ENCODE measurements at places on chromosomes 1 and 21.

GRCh38 chr1:20108366-20109123 is 10.8 kb downstream of the PLA2G2D start:
- H3K36me3 ChIP-seq: no peaks in the 10 kb centered on the region
- H3K4me1 ChIP-seq: peaks cover 28% of the 10 kb centered on the region
- no peak for DNase-seq
- H3K4me3 ChIP-seq: no peak overlapping the region

- H3K36me3 ChIP-seq: no peaks in the 10 kb centered on the region
- no peaks in the 10 kb centered on the region for H3K27me3 ChIP-seq
- DNase-seq: no peak
- H3K4me1 ChIP-seq: peaks cover 39% of the 10 kb centered on the region
- peak overlapping the region; percentile 77 for H3K4me3 ChIP-seq
These were observed 1.6 kb upstream of the LAMC1 start for GRCh38 chr1:183021405-183022201.

DNA sequence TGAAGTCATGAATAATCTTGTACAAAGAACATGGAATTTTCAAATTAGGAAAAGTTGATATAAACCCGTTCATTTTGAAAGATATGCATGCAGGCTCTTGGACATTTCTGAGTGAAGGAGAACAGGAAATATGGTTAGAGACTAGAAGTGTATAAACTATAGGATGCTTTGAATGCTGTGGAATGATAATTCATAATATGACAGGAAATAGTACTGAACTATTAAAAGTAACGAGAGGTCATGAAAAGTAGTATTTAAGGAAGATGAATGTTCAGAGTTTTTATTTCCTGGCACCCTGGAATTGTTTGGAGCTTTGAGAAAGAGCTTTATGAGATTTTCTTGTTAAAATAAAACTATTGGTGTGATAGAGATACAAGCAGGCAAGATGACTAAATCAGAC is 18.7 kb upstream of the CRB1 start:
- H3K27me3 ChIP-seq: no peaks in the 10 kb centered on the region
- no peak for DNase-seq
- H3K36me3 ChIP-seq: peaks cover 3% of the 10 kb centered on the region
- H3K4me1 ChIP-seq: peaks cover 19% of the 10 kb centered on the region

- no peaks in the 10 kb centered on the region for H3K4me1 ChIP-seq
- peaks cover 37% of the 10 kb centered on the region for H3K36me3 ChIP-seq
- H3K4me3 ChIP-seq: no peak overlapping the region
- no peak for DNase-seq
- no peak overlapping the region for H3K27ac ChIP-seq
- no peaks in the 10 kb centered on the region for H3K27me3 ChIP-seq
These were observed 138.4 kb upstream of the TIAM1 start for GRCh38 chr21:31482460-31482859.

GRCh38 chr1:6704746-6705145 is 3.1 kb upstream of the DNAJC11 start:
- no peak overlapping the region for H3K27ac ChIP-seq
- no peak overlapping the region for H3K4me3 ChIP-seq
- peaks cover 31% of the 10 kb centered on the region for H3K27me3 ChIP-seq
- no peaks in the 10 kb centered on the region for H3K36me3 ChIP-seq
- DNase-seq: no peak

DNA sequence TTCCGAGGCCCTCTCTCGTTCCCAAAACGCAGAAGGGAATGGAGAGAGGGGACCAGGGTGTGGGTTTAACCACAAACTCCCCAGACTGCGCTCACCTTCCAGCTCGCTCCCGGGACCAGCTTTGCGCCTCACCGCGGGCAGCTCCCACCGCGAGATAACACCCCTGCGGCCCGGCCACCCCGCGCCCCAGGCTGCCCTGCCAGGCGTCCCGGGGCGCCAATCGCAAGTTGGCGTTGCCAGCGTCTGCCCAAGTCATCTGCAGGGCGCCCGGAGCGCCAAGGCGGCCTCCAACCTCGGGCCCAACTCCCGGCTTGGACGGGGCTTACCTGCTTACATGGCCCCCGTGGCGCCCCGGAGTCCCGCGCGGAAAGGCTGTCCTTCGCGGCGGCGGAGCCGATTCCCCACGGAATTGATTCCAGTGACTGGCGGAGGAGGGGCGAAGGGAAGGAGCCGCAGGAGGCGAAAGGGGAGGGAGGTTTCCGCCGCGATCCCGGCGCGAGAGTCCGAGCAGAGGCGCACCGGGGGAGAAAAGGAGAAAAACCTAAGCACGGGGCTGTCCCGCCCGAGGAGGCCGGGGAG is 456 bp downstream of the PTPN14 start:
- H3K4me1 ChIP-seq: peaks cover 57% of the 10 kb centered on the region
- peak; percentile 27 for DNase-seq
- H3K4me3 ChIP-seq: peak overlapping the region; percentile 94
- H3K27ac ChIP-seq: peak overlapping the region; percentile 98
- H3K27me3 ChIP-seq: no peaks in the 10 kb centered on the region
- no peaks in the 10 kb centered on the region for H3K36me3 ChIP-seq

DNA sequence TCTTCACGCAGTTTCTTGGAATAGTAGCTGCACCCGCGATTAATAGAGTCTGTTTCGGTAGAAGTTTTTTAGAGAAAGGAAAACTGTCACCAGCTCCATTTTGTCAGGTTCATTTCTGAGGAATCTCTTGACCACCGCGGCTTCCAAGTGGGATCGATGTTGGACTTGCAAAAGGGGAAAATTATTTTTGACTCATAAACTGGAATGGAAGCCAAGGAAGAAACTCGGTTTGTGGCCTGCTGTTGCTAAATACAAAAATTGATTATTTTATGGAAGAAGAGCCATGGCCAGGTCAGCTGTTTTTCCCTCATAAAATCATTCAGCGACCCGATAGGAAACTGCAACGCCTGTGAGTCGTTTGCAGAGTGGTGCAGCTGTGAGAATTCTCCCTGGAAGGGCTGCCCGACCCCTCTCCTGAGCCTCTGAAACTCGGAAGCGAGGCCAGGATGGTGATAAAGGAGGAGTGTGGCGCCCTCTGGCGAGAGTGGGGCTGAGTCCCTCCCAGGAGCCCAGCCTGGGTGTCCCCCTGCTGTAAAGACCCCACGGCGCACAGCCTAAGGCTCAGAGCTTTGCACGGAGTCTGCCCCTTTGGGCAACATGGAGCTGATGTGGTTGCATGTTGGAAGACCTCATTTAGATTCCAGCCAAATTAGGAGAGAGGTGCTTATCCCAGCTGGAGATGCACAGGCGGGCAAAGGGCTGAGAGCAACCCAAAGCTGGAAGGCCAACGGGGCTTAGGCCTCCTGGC is 83.6 kb upstream of the SLC25A33 start:
- H3K4me1 ChIP-seq: peaks cover 47% of the 10 kb centered on the region
- H3K36me3 ChIP-seq: no peaks in the 10 kb centered on the region

DNA sequence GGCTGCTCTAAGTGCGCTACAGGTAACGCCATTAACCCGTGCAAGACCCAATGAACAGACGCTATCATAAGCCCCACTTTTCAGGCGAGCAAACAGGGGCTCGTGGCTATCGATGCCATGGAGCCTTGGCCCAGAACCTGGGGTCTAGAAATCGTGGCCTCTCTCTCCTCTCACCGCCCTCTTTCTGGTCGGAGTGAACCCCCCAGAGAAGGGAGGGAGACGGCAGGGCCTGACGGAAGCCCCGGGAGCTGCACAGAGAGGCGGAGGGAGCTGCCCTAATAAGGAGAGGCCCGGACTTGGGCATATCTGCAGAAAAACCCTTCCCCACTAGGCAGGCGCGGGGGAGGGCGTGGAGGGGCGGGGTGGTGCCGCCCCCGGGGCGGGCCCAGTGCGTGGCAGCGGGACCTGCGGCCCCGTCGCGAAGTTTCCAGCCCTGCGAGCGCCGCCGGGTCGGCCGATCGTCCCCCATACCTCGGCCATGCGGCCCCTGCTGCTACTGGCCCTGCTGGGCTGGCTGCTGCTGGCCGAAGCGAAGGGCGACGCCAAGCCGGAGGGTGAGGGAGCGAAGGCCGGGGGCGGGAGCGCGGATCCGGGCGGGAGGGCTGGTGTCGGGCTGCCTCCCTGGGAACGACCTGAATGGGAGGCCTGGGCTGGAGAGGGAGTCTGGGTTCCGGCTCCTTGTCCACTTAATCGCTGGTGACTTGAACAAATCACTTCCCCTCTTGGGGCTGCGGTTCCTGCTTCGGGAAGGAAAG is at the start of gene PLOD1:
Gene PLOD1 (plus strand): TSS at position 416 of the 755 bp plus-strand sequence. CDS start 63 bp downstream, at position 479.
- peak within 1 kb of the TSS; percentile 95 for H3K27ac ChIP-seq
- DNase-seq: peak; percentile 76
- no peaks in the 10 kb centered on the region for H3K27me3 ChIP-seq
- no peaks in the 10 kb centered on the region for H3K36me3 ChIP-seq

GRCh38 chr1:54571803-54572541 is 23.9 kb downstream of the ACOT11 start:
- DNase-seq: no peak
- peaks cover 2% of the 10 kb centered on the region for H3K36me3 ChIP-seq

DNA sequence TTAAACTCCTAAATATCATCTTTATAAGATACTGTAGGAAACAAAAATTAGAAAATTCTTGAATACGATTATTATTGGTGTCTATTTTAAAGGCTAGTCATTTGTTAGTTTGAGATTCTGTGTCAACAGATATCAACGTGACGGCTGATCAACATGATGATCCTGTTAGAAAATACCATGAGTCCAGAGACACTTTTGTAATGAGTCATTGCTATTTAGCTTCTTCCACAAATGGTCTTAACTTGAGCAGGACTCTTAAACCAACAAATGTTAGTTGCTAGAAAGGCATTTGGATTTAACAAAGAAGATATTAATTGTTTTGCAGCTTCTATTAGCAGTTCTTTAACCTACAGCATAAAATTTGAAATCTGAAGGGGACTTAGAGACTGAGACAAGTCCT is 131.2 kb downstream of the TGFB2 start:
- H3K27me3 ChIP-seq: no peaks in the 10 kb centered on the region
- H3K27ac ChIP-seq: no peak overlapping the region
- H3K4me3 ChIP-seq: no peak overlapping the region
- no peaks in the 10 kb centered on the region for H3K36me3 ChIP-seq
- no peak for DNase-seq
- H3K4me1 ChIP-seq: peaks cover 31% of the 10 kb centered on the region

DNA sequence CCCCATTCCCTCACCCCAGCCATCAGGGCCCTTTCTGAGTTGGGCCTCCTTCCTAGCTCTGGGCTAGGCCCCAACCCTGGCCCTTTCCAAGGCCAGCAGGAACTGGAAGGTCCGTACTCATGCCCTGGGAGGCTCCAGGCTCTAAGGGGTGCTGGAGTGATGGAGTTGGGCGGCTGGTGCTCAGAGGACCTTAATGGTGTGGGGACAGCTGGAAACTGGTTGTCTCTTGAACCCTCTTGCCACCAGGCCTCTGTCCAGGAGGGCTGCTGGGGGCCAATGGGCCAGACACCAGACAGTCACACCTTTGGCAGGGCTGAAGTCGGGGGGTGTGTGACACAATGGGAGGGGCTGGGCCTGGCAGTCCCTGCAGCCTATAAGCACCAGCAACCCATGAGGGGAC is 9.2 kb upstream of the PADI1 start:
- H3K4me3 ChIP-seq: no peak overlapping the region
- H3K4me1 ChIP-seq: peaks cover 13% of the 10 kb centered on the region
- DNase-seq: no peak
- no peaks in the 10 kb centered on the region for H3K36me3 ChIP-seq
- no peak overlapping the region for H3K27ac ChIP-seq

- H3K36me3 ChIP-seq: no peaks in the 10 kb centered on the region
- DNase-seq: no peak
- H3K4me3 ChIP-seq: no peak overlapping the region
- no peak overlapping the region for H3K27ac ChIP-seq
- H3K4me1 ChIP-seq: peaks cover 14% of the 10 kb centered on the region
These were observed 164.1 kb downstream of the GALNT2 start for GRCh38 chr1:230230948-230231773.

DNA sequence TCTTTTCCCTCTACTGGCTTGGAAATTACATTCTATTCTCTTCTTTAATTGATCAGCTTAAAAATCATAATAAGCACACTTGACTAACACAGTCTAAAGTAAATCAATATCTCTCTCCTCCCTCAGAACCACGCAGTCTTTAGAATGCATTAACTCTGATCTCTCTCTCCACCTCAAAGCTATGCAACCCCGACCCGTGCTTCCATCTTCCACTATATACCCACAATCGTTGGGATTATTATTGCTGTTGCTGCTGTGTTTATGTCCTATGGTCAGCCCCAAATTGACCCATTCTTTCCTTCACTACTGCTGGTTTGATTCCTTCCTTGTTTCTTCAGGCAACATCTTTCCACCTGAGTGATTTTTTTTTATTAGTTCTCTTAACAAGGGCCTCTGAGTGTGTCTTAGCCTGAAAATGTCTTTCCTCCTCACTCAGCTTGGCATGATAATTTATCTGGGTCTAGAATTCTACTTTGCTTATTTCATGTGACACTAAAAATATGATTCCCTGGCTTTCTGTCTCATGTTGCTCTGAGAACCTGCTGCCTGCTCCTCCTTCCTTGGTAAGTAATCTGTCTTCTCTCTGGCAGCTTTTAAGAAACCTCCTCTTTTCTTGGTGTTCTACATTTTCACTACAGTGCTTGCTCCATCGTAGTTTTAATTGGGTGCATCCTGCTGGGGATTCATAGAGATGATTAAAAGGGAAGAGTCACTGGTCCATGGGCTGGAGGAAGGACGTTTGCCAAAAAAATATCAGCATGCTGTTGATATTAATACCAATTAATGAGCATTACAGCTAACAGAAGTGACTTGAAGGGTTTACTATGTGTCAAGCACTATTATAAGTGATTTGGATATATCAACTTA is 472.2 kb downstream of the MATN1 start:
- H3K4me3 ChIP-seq: no peak overlapping the region
- peaks cover 69% of the 10 kb centered on the region for H3K27me3 ChIP-seq
- no peaks in the 10 kb centered on the region for H3K36me3 ChIP-seq
- no peak overlapping the region for H3K27ac ChIP-seq
- H3K4me1 ChIP-seq: peaks cover 5% of the 10 kb centered on the region

- H3K4me1 ChIP-seq: peaks cover 2% of the 10 kb centered on the region
- H3K4me3 ChIP-seq: no peak overlapping the region
- no peak for DNase-seq
- no peaks in the 10 kb centered on the region for H3K27me3 ChIP-seq
These were observed 59.7 kb downstream of the ATF6 start for GRCh38 chr1:161825831-161826230.

DNA sequence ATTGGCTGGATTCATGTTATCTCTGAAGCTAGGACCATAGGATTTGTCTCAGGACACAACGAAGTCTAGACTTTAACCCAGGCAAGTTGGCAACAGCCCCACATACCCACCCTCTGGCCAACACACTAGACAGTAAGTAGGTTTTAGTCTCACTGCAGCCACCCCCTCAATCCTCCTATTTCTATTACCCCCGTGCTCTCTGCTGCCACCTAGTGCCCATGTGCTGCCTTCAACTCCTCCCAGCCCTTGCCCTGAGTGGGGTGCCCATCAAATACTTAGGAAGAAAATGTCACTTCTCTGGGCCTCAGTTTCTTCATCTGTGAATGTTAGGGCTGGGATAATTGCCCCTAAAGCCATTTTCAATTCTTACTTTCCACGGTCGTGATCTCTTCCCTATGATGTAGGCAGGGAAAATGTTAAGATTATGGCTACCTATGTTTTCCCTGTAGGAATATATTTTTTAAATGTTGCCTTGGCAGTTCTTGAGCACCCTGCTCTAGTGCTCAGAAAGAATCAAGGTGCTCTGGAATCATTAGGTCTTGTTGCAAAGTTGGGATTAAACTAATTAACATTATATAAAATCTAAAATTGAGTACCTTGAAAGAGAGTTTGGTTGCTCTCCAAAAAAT is 213.0 kb downstream of the LMX1A start:
- H3K27me3 ChIP-seq: peaks cover 93% of the 10 kb centered on the region
- no peak overlapping the region for H3K27ac ChIP-seq
- H3K4me3 ChIP-seq: no peak overlapping the region
- no peaks in the 10 kb centered on the region for H3K36me3 ChIP-seq

Measured in mesothelial cell of epicardium (in vitro differentiated cells).